ENCODE measurements at places on chromosomes 4 and X. TPM values are rescaled to one million over a fixed set of nuclear protein-coding genes. Genes with fewer than 3 reads are reported as not detected.

DNA sequence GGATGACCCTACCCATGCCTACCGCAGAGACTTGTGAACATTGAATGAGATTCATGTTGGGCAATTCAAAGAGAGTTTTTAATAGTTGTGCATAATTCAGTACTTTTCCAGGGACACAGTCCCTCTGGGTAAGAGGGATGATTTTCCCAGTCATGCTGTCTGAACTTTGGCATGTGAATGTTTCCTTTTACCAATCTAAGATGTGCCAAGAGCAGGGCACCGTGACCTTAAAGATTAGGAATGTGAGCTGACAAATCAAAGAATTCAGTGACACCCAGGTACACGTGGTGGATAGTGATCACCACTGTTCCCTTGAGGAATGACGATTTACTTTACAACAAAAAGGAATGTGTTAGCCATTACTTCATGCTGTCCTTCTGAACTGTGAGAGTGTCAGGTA lies 515.6 kb downstream of the PPARGC1A start:
- no peak for DNase-seq
- H3K27ac ChIP-seq = no peak overlapping the region
- H3K27me3 ChIP-seq = no peaks in the 10 kb centered on the region
- no peak overlapping the region for H3K4me3 ChIP-seq
- H3K4me1 ChIP-seq = peaks cover 2% of the 10 kb centered on the region

DNA sequence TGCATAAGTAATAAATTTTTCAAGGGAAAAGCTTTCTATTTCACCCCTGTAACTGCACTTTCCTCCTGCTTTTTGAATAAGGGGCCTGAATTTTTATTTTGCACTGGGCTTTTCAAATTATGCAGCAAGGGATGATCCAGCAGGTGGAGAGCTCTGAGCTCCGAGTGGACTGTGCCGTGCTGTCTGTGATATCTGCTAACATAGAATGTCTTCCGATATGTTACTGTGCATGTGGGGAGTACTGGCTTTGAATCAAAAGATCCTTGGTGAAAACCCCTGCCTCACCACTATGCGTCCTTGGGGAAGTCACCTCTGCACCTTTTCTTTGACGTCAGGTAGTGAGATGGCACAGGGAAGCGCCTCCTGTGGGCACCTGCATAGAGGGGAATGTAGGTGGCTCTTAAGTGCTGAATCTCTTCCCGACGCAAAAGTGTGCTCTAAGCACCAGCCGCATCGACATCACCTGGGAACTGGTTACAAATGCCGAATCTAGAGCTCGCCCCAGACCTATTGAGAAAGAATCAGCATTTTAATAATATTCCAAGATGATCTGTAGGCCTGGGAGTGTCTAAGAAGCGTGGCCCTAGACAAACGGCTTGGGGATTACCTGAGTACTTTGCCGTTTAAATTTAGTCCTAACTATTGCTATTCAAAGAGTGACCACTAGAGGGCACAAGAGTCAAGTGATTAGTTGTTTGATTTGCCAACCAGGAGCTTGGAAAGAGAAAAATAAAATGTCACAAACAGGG lies 19.2 kb upstream of the WFS1 start:
- H3K4me1 ChIP-seq = no peaks in the 10 kb centered on the region
- H3K36me3 ChIP-seq = no peaks in the 10 kb centered on the region
- no peak overlapping the region for H3K4me3 ChIP-seq
- no peak overlapping the region for H3K27ac ChIP-seq

DNA sequence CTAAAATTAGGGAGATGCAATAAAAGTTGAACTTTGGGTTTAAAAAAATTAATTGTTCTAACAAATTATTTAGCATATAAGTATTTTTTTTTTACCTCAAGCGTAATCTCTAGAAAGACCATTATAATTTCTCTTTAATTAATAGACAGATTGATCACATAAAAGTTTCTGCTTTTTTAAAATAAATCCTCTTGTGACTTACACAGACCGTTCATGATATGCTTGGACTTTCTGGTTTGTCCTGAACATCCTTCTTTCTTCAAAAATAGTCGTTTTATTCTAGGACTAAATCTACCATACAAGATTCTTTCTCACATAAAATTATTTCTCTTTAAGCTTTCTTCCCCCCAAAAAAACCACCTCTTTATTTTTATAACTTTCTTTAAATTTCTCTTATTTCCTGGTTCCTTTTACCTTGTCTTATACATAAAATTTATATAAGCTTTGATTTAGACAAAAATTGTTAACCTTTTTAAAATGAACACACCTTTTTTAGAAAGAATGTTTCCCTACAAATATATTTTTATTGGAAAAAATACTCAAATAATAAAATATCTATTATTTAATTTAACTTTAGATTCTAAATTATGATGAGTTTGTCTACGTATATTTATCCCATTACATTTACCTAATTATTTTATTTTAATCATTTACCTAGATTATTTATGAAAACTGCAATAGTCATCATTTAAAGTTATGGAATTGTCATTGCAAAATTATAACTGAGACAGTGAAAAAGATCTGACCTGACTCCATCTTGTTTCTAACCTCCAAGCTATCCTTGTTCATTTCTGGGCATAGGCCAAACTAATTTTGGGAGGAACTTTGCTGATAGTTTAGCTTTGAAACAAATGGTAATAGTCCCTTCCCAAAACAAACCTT lies 37.6 kb downstream of the PGRMC2 start:
- H3K27me3 ChIP-seq = peaks cover 14% of the 10 kb centered on the region
- no peak overlapping the region for H3K27ac ChIP-seq
- H3K4me1 ChIP-seq = no peaks in the 10 kb centered on the region
- H3K36me3 ChIP-seq = no peaks in the 10 kb centered on the region
- no peak overlapping the region for H3K4me3 ChIP-seq

DNA sequence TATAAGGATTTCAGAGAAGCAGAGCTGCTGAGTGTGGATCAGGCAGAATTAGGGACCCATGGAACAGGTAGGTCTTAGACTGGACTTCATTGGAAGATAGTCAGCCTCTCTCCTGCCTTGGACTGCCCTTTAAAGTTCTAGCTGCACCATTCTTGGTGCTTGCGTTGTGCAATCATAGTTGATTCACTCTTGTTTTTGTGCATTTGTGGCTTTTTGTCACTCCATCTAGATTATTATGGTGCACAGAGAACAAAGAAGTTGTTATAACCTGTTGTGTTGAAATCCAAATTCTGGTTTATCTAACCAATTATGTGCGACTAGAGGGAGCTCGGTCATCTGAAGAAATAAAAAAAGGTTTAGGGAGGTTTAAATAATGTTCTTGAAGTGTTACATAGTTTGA lies 59.3 kb downstream of the JADE1 start:
- H3K4me1 ChIP-seq = peaks cover 13% of the 10 kb centered on the region
- H3K27ac ChIP-seq = no peak overlapping the region
- no peak overlapping the region for H3K4me3 ChIP-seq
- DNase-seq = no peak

SUV39H1 gene
- total RNA-seq = 31.7 TPM

Measured in activated CD4-positive, alpha-beta T cell treated with anti-CD3 and anti-CD28 coated beads for 36 hours (primary cell).